ENCODE measurements at places on chromosomes 7 and 10. TPM values are rescaled to one million over a fixed set of nuclear protein-coding genes. Genes with fewer than 3 reads are reported as not detected.

Gene GDF10
- total RNA-seq, result not detected

Gene SH3PXD2A
- 2.6 TPM for total RNA-seq

Gene HOXA5
- total RNA-seq, result 13.6 TPM

Gene PDIA4
- 379 TPM for total RNA-seq

Gene ANXA8
- not detected for total RNA-seq
